SK-N-SH treated with all-trans-retinoic acid at 6 μM for 48 hours (cell line): ENCODE measurements at places on chromosomes 3 and 15.

DNA sequence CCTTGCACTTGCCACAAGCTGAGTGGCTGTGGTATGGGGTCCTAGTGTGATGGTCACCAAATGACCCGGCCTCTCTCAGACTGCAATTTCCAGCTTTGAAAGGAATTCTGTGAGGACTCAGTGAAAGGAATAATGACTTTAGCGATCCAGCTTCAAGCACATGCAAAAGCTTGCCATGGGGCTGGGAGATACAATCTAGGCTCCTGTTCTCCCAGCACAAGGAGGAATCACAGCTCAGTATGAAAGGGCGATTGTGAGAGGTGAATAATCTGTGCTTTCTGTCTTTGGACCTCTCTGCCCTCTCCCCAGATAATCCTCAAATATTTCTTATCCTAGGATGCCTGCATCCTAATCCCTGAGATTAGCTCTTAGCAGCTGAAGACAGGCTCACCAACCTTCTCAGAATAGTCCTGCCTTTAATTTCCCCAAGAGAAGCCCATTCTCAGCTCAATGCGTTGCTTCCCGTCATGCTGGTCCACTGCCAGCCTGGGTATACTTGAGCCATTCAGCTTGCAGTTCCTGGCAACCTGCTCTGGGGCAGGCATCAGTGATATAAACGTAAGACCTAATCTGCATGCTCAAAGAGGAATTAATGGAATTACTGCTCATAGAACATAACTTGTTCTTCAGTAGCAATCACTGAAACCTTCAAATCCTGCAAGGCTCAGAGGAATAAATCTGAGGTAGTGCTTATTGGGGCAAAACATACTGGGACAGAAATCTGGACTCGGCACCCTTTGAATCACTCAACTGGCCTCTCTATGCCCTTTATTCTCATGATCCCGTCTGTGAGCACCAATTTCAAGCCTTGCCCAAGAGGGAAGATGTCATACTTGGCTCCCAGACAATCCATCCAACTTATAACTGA, 15.1 kb downstream of the TLNRD1 start:
- no peak for ATAC-seq

DNA sequence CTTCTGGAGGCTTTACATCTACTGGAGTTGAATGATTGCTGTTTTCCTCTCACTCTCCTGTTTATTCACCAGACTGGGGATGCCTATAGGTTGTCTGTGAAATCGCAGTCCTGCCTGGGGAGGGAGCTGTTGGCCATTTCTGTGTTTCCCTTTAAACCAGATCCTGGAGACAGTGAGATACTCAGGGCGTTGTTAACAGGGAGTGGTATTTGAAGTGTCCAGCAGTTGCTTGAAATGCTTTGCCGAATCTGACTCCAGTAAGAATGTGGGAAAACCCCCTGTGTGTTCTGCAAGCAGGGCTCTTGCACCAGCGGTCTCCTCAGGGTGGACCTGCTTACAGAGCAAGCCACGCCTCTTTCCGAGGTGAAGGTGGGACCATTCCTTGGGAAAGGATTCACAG, 4.3 kb upstream of the LRRK1 start:
- ATAC-seq: no peak

GRCh38 chr3:87398168-87398801, 121.9 kb upstream of the POU1F1 start:
- no peak for ATAC-seq

DNA sequence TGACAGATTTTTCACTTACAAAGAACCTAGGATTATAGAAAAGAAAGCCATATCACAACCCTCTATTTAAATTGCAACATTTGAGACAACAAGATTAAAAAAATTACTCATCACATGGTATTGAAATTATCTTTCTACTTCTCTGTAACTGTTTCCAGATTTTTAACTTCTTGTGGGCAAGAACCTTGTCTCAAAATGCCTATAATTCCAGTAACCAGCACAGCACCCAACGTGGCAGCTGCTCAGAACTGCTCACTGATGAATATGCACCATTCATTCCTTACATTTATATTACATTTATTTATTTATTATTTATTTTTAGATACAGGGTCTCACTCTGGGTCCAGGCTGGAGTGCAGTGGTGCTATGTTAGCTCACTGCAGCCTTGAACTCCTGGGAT, 216.1 kb downstream of the THRB start:
- ATAC-seq: no peak

- no peak for ATAC-seq
Measured at GRCh38 chr15:29825227-29825626, 3.0 kb upstream of the TJP1 start.

DNA sequence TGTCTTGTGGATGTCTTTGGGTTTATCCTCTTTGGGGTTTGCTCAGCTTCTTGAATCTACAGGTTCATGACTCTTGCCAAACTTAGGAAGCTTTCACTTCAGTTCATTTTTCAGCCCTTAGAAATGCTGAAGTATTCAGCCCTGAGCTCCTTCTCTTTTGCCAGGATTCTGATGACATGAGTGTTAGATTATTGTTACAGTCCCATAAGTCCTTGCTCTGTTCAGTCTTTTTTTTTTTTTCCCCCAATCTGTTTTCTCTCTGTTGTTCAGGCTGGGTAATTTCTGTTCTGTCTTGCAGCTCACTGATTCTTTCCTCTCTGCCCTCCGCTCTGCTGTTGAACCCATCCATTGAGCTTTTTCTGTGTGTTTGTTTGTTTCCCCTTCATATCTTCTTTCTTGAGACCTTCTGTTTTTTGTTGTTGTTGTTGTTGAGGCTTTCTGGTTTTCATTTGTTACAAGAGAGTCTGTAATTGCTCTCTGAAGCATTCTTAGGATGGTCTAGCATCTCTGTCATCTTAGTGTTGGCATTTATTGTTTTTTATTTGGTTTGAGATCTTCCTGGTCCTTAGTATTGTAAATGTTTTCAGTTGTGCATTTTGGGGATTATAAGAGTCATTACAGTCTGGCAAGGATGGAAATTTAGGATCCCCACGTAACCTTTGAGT, 18.4 kb downstream of the LRCH3 start:
- ATAC-seq: peak; percentile 84

- no peak for ATAC-seq
Measured at GRCh38 chr15:73724212-73724611, 28.9 kb downstream of the INSYN1 start.

GRCh38 chr3:171898192-171898591, 55.0 kb downstream of the TMEM212 start:
- no peak for ATAC-seq

- peak; percentile 28; the same call in 1 of the 3 replicates for ATAC-seq
Measured at GRCh38 chr15:47374222-47374621, 343.1 kb upstream of the SEMA6D start.

DNA sequence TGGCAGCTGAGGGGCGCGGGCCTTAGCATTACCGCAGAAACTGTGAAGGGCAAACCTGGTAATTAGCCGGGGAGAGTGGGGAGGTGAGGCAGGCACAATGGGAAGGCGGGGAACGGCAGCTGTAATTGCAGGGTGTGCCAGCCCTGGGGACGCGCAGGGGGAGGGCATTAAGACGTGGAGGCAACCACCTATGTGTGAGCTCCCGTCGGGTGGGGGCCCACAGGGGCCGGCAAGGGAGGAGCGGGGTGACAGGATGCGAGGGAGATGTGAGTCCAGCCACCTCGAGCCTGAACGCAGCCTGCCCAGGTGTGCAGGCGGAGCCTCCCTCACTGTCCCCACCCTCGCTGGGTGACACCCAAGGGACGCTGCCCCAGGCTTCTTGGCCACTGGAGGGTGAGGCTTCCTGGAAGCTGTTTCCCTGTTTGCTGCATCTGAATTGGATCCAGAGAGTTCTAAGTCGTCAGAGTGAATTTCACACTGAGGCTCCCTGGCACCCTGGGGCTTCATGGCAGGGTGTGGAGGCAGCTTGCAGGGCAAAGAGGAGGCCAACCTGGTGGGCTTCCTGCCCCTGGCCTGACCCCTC, 130.6 kb upstream of the MEF2A start:
- no peak for ATAC-seq

GRCh38 chr3:178084938-178085816, 451.1 kb upstream of the KCNMB2 start:
- peak; percentile 96 for ATAC-seq

- ATAC-seq: peak; percentile 83
Measured at GRCh38 chr3:62622553-62623174, 249.3 kb upstream of the FEZF2 start.

- no peak for ATAC-seq
Measured at GRCh38 chr3:127715532-127715931, 42.8 kb downstream of the ABTB1 start.

GRCh38 chr3:60792249-60792852, 458.9 kb downstream of the FHIT start:
- ATAC-seq: no peak

GRCh38 chr3:74410276-74410941, 204.1 kb downstream of the CNTN3 start:
- ATAC-seq: no peak

DNA sequence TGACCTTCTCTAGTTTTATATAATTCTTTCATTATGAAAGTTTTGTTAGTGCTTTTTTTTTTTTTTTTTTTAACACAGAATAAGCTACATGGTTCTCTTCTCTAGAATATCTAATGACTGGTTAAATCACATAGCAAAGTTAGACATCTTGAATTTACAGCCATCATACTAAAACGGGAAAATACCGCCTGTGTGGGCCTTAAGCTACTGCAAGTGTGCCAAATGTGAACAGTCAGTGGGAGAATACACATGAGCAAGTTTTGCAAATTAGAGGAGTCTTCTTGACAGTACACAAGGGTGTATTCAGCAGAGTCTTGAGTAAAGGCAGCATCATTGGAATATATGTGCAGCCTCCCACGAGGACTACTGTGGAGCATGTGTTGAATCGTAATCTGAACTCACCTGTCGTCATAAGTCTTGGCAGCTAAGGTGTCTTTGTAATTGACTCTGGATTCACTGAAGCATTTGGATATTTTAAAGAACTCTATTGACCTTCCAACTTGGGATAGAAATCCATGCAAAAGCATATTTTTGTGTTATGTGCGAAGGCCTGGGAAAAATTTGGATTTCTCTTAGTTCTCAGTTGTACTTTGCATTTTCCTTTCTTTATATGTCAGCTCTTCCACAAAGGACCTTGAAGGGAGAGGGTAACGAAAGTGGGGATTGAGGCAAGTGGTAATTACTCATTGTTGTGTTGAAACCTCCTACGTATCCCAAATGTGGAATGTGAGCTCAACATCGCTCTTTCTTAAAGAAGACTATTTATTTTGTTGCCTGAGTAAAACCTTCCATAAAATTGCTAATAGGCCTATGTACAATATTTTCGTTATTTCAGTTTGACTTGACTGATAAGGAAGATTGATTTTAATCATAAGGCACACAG, 117.4 kb downstream of the ATG7 start:
- ATAC-seq: no peak

DNA sequence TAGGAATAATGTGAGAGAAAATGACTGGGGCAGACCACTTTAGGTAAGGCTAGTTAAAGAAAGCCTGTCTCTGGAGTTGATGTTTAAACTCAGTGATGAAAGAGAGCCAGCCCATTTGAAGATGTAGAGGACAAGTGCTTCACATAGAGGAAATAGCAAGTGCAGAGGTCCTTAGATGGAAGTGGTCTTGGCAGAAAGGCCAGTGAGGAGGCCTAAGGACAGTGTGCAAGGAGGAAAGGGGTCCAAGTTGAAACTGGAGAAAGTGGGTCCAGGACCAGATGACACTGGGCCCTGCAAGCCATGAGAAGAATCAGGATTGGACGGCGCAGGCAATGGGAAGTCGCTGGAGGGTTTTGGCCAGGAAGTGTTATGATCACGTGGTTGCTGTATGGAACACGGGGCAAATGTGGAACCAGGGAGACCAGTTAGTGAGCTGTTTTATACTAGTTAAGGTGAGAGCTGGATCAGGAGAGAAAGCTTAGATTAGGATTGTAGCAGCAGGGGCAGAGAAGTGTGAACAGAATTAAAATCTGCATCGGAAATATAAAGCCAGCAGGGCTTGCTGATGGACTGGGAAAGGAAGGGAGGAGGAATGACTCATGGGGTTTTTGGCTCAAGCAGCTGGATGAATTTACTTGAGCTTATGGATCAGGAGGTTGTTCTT, 48.0 kb upstream of the SCAANT1 start:
- ATAC-seq: peak; percentile 81

DNA sequence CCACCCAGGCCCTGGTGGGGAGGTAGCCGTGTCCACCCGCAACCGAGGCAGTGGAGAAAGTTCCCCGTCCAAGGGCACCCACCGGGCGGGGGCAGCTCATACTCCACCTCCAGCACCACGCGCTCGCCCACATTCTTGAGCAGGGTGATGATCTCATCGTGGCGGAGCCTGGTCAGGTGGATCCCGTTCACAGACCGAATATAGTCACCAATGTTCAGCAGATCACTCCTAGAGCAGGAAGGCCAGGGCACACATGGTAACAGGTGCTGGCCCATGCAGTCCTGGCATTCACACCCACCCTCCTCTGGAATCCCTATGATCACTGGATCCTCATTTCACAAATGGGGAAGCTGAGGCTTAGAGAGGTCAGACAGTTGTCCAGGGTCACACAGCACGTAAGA, 15.8 kb downstream of the GRIP2 start:
- no peak; the same call in 2 of the 3 replicates for ATAC-seq

GRCh38 chr3:56187051-56187450, 281.2 kb downstream of the ERC2 start:
- no peak for ATAC-seq
